Epithelial cell of proximal tubule (primary cell): ENCODE measurements at places on chromosomes 7 and 10.

GRCh38 chr7:152145853-152146466 lies 120.5 kb downstream of the GALNT11 start:
- peak; percentile 12 for DNase-seq

- no peak for DNase-seq
These were observed 71.2 kb upstream of the RPA3 start for GRCh38 chr7:7789551-7789988.

GRCh38 chr10:126639084-126639483 lies 31.4 kb downstream of the C10orf90 start:
- no peak for DNase-seq

DNA sequence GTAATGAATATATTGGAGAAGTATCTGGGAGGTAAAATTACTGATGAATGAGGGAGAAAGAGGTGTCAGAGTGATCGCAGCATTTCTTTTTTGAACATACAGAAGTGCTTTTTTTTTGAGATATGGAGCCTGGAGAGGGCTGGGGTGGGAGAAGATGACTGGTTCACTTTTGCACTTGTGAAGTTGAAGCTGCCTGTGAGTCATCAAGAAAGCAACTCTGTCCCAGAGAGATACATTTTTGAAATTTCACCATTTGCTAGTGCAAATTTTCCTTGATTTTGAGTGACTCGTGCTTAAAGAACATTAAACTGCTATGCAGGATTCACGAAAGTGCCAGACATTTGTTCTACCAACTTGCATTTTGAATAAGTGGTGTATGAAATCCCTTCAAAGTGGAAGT lies 81.8 kb downstream of the ADRA2A start:
- DNase-seq: no peak

DNA sequence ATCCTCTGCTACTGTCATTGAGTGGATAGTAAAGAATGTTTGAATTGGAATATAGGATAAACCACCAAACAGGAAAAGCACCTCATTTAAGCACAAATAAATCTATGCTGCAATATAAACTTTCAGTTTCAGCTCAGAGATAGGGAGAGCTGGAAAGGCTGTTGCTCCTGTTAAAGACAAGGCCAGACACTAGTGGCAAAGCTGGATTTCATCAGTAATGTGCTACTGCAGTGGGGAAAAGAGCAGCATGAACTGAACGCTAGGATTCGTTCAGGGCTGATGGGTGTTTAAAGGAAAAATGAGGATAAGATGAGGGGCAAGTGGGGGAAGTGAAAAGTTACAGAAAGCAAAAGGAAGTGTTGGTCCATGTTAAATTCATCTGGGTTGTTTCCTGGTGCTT lies 775.4 kb upstream of the COBL start:
- no peak for DNase-seq

DNA sequence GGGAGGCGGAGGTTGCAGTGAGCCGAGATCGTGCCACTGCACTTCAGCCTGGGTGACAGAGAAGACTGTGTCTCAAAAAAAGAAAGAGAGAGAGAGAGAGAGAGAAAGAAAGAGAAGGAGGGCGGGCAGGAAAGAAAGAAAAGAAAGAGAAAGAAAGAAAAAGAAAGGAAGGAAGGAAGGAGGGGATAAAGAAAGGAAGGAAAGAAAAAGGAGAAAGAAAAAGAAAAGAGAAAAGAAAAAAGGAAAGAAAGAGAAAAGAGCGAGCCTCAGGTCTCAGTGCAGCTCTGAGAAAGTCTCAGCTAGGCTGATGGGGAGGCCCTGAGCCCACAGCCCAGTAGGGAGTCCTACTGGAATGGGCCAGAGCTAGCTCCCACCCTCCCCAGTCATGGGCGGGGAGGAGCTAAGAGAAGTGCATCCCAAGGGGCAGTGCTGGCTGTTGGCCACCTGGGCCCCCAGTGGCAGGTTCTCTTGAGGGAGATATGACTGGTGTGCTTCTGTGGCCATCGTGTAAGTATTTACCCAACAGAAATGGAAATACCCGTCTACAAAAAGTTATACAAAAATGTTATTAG lies 69.3 kb downstream of the ABRAXAS2 start:
- no peak for DNase-seq

- DNase-seq: no peak
These were observed 379.1 kb downstream of the INHBA start for GRCh38 chr7:41323806-41324205.

GRCh38 chr7:47332213-47332612 lies 249.7 kb downstream of the TNS3 start:
- DNase-seq: no peak

- DNase-seq: peak; percentile 76
These were observed 16.5 kb downstream of the NPFFR1 start for GRCh38 chr10:70267161-70267933.

DNA sequence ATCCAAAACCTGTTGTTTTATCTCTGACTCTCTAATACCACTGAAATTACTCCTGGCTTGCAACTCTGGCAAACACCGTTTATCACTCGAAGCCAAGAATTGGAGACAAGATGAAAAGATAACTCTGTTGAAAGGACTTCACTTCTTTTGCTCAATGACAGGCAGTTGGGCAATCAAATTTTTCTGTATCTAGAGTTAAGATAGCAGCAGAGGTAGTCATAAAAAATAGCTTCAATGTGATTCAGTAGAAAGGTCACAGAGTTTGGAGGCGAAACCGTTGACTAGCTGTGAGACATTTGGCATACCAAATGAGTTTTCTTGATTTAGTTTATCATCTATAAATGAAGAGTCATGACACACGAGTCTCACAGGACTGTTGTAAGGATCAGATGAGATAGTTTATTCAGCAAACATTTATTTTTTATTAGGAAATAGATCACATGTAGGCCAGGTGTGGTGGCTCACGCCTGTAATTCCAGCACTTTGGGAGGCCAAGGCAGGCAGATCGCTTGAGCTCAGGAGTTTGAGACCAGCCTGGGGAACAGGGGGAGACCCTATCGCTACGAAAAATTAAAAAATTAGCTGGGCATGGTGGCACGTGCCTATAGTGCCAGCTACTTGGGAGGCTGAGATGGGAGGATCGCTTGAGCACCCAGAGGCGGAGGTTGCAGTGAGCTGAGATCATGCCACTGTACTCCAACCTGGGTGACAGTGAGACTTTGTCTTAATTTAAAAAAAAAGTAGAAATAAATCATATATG lies 23.6 kb downstream of the AKR1B1 start:
- no peak for DNase-seq

DNA sequence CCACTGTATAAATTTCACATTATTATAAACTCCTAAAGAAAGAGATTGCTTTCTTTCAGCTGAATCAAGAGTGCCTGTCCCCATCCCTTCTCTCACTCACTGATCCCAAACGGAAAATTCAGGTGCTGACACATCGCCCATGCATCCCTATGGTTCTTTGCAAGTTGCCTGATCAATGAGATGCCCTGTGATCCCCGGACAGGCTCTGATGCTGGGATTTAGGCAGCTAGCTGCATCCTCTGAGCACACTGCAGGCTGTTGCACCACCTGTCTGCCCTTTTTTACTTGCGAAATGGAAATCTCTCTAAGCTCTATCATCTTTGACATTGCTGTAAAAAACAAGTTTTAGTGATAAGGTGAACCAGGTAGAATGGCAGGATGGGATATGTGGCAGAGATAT lies 456.5 kb downstream of the GATA3 start:
- DNase-seq: no peak

GRCh38 chr10:66671562-66671961 lies 254.3 kb upstream of the LRRTM3 start:
- no peak for DNase-seq

GRCh38 chr10:85527616-85528317 lies 838.8 kb downstream of the GRID1 start:
- no peak for DNase-seq

DNA sequence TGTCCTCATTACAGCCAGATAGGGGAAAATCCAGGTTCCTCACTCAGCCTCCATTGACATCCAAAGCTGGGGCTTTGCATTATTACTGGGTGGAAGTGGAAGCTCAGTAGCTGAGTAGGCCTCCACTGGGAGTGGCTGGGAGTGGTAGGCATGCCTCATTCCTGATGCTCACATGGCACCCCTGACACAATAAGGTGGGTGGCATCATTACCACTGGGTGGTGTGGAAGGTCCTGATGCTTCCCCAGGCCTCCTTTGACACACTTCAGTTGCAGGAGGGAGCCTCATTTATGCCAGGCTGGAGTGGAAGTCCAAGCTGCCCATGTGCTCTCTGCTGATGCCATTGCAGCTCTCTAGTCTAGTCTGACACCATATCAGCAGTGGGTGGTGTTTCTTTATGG lies 48.2 kb upstream of the GPR141 start:
- DNase-seq: no peak

DNA sequence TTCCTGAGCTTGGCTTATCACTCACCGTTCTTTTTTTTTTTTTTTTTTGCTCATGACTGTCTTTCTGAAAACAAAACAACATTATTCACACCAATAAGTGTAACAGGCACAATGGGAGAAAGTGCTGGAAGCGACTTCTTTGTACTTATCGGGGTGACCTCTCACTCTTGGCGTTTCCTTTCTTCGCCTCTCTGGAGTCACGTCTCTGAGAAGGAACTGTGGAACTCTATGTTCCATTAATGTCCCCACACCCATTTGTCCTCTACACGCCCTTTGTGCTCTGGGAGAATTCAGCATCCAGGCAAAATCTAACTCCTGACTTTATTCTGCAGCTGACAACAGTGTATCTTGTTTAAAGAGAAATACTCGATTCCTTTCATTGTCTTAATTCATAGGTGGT lies 70.8 kb upstream of the FAM204A start:
- DNase-seq: no peak

DNA sequence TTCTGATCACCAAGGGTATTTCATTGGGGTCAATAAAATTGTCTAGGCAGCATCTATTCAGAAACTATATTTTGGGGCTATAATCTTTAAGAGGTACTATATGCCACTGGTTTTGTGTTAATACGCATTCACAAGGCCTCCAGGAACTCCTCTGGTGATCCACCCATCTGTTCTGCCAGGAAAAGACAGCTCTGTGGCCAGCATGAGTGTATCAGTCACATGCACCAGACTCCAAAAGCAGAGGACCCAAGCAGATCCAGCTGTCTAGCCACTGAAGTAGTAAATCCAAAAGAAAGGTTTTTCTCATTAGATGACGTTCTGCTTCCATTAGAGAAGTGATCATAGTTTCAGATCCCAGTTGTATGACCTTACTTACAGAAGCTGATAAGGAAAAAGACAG lies 199.6 kb upstream of the CELF2 start:
- DNase-seq: no peak

DNA sequence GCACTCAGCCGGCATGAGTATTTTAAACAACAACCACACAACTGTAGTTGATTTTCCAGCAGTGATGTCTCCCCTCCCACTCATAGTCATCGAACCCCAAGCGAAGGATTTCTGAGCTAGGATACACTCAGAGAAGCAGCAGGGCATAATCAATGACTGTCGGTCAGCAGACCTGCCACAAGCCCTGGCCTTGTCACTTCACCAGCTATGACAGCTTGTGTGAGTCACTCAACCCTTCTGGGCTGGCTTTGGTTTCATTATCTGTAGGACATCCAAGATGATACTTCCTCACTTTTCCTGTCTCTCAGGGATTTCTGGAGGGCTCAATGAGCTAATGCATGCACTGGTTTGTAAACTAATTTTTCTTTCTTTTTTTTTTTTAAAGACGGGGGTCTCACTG lies 22.0 kb upstream of the UBE3C start:
- no peak for DNase-seq

- DNase-seq: no peak
These were observed 4.1 kb downstream of the FRMD4A start for GRCh38 chr10:14326581-14326980.

DNA sequence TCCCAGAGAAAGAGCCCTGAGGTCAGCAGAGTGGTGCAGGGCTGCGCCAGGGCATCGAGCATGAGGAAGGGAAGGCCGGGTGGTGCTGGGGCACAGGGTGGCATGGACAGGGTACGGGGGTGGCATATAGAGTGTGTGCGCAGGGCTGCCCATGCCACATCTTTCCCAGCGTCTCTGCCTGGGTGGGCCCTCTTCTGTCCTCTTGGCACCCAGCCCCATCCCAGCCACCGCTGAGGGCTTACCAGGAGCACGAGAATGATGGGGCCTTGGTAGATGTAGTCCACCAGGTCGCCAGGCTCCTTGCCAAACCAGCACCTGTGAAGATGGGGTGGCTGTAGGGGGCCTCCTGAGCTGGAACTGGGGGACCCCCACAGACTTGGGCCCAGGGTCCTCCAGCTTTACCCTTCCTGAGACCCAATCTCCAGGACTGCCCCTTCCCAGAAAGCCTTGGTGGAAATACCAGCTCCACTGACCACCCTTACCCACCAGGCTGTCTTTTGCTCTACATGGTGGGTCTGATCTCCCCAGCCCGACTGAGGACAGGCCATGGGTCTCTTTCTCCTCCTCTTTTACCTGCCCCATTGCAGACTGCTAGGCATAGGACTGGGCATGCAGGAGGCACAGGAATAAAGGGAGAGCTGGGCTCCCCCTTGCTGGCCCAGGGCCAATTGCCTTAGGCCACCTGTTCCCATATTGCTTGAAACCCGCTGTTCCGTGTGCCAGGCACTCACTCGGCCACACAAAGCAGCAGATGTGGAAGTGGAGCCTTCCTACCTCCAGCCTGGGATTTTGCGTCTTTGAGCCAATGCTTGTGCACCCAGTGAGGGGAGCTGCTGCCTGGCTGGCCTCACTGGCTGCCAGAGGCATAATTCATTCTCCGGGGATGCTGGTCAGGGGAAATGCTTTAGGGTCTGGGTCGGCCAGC lies 21.7 kb downstream of the CRHR2 start:
- DNase-seq: no peak

DNA sequence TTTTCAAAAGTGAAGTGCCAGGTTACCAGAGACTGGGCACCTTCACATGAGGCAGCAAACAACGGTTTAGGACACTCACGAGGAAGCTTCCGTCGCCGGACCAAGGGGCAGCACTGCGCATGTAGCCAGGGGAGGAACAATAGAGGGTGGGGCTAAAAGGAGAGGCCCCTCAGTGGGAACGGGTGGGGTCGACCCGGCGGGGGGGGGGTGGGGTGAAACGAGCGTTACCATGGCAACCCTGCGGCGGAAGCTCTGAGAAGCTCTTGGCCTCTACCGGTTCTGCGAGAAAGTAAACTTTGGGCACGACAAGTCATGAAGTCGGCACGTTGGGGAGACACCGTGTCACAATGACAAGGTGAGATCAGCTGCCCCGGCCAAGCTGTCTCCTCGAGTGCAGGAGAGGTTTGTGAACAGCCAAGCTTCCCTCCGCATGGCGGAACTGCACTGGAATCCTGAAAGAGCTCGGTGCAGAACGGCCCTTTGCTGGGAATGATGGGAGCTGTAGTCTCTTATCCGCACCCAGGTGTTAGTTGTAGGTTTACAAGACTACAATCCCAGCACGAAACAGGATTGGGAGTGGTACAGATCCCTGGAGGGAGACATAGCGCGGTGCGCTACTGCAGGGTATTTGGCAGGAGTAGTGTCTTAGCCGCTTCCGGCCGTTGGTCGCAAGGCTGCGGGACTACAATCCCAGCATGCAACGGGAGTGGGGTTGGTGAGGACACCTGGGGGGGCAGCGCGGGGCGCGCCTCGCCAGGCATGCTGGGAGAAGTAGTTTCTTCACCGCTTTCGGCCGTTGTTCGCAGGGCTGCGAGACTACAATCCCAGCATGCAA lies 72.8 kb upstream of the ZNF722 start:
- peak; percentile 47 for DNase-seq

- no peak for DNase-seq
These were observed 22.4 kb downstream of the ADGRA1 start for GRCh38 chr10:133110133-133110532.

GRCh38 chr7:24778543-24779282 lies 21.4 kb upstream of the GSDME start:
- DNase-seq: no peak

GRCh38 chr7:122304996-122305421 lies 459 bp upstream of the FEZF1 start:
- no peak for DNase-seq
